ENCODE measurements at places on chromosomes 6 and 20. TPM values are rescaled to one million over a fixed set of nuclear protein-coding genes. Genes with fewer than 3 reads are reported as not detected.

GNAS-AS1 gene
- total RNA-seq, result not detected

FAM83B gene
- total RNA-seq, result 0.02 TPM

HLA-DRB5 gene
- not detected for total RNA-seq

MYH7B gene
- total RNA-seq, result 0.09 TPM

BCAS1 gene
- total RNA-seq, result 0.37 TPM

PTGIS gene
- 0.02 TPM for total RNA-seq

KIF6 gene
- 0.25 TPM for total RNA-seq
